Femur (tissue), 1 donor: ENCODE measurements at places on chromosomes 3 and 15.

GRCh38 chr3:45166321-45166879 lies 20.2 kb upstream of the CDCP1 start:
- no peak for DNase-seq

GRCh38 chr15:54618120-54618519 lies 578.6 kb downstream of the RSL24D1 start:
- DNase-seq, result no peak

GRCh38 chr3:15610082-15610759 lies 8.7 kb downstream of the BTD start:
- no peak for DNase-seq

GRCh38 chr3:66018057-66019033 lies 20.4 kb downstream of the MAGI1 start:
- DNase-seq, result no peak

DNA sequence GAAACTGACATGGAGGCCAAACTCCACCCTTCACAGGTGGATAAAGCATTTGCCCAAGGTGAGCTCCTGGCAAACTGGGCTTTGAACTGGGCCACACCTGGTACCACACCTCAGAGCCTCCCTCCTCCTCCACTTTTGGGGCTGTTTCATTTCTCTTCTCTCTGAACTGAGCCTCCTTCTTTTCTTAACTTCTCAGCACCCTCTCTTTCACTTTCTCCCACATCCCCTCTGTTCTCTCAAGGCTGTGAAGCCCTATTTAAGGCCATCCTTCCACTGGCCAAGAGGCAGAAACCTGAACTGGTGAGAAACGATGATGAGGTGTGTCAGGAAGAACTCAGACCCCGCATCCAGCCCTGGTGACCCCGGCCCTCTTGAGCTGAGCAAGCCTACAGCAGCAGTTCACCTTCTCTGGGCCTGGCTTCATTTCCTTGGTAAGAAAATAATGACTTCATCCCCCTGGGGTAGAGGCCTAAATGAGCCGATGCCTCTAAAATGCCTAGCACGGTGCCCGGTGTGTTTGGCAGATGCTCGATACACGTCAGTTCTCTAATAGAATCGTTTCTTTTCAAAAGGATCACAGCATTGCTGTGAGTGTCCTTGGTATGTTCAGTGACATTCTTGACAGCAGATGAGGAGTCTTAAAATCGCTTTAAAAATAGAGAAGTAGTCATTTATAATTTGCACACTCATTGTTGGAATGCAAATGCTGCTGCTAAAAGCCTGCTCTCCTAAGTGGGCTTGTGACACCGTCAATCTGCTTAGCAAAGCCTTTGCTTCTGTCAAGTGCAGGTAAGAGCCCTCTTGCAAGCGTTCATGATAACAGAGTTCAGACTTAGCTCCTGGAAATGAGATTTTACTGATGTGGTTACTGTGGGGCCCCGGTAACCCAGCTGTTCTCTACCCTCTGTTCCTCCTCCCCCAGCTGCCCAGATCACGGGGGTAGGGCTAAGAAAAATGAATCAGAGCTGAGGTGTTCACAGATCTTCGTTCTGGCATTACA lies 97.7 kb upstream of the ATP2B2 start:
- no peak for DNase-seq

GRCh38 chr3:38651153-38651789 lies 1.8 kb upstream of the SCN5A start:
- DNase-seq, result peak; percentile 65

DNA sequence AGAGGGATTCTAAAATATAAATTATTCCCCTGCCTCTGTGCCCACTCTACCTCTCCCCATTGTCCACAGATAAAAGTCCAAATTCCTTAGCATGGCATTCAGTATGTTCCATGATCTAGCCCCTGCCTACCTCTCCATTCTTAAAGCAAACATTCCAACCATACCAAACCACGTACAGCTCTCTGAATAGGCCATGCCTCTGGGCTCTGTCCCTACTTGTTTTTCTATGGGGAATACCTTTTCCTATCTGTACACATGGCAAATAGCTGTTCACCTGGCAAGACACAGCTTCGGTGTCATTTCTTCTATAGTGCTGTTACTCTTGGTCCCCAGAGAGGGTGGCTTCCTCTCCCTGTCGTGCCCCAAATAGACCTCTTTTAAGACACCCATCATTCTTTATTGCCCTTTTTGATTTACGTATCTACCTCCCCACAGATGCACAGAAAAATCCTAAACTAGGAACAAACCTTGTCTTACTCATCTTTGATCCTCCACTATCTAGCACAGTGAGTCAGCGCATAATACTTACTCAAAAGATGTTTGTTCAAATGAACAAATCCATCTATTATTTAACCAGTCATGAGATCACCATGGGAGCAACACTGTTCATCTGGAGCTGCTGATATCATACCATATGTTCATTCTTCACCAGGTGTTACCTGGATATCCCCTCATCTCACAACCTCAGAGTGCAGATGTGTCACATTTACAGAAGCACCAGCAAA lies 329.8 kb downstream of the THSD4 start:
- no peak for DNase-seq

DNA sequence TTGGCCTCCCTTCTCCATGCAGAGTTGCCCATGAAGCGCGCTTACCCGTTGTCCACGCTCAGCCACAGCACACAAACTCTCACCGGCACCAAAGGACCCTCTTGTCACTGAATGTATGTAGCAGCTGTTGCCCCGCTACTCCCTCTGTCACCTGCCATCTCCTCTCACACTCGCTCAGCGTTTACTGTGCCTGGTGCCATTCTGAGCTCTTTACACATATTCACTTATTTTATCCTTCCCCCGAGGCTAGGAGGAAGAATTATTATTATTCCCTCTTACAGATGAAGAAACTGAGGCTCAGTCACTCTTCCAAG lies 41.7 kb upstream of the PRR23E start:
- no peak for DNase-seq

DNA sequence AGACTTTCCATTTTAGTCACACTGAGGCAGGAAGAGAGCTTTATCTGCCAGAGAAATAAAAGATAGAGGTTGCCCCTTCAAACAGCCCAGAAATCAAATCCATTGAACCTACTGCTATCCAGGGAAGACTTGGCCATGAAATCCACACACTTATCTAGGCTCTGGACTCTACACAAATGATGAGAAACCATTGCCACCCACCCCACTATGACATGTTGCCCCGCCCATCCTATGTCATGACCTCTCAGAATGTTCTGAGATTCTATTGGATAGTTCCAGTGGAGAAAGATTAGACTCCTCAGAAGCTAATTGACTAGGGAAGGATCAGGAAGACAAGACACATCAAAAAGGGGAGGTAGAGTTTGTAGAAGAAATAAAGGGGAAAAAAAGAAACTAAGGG lies at the start of gene TMCO5A:
TMCO5A (plus strand) TSS at position 301 of the 400 bp plus-strand sequence. CDS start 1,684 bp downstream, outside the sequence.
- DNase-seq, result no peak

GRCh38 chr3:185715091-185715490 lies 109.8 kb downstream of the IGF2BP2 start:
- no peak for DNase-seq

DNA sequence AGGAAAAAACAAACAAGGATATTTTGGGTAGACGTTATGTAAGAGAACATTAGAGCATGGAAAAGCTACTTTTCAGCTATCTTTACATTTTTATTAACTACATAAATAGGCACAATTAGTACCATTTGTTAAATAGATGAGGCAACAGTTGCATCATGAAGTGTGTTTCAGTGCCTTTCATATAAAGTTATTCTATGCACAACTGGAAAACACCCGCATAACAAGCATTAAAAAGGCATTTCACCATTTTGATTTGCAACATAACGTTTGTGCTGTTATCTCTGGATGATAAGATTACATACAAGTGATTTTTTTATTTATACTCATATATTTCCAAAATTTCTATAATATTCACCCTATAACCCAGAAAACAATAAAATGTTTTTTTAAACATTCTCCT lies 69.5 kb downstream of the CBLB start:
- DNase-seq, result no peak

DNA sequence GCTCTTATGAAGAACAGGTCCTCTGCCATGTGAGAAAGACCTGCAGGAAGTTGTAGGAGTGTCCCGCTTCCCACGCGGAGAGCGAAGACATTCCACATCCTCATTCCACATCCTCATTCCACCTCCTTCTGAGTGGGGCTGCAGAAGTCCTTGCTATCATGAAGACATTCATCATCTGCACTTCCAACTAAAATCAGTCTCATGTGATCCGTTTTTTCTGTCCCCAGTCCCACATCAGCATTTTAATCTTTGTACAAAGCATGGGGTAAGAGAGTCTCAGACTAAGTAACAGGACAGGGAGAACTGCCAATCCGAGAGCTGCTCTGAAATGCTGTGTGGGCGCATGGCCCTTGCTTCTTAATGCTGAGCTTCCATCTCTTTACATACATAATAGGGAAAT lies 227.2 kb downstream of the RSRC1 start:
- DNase-seq, result no peak

DNA sequence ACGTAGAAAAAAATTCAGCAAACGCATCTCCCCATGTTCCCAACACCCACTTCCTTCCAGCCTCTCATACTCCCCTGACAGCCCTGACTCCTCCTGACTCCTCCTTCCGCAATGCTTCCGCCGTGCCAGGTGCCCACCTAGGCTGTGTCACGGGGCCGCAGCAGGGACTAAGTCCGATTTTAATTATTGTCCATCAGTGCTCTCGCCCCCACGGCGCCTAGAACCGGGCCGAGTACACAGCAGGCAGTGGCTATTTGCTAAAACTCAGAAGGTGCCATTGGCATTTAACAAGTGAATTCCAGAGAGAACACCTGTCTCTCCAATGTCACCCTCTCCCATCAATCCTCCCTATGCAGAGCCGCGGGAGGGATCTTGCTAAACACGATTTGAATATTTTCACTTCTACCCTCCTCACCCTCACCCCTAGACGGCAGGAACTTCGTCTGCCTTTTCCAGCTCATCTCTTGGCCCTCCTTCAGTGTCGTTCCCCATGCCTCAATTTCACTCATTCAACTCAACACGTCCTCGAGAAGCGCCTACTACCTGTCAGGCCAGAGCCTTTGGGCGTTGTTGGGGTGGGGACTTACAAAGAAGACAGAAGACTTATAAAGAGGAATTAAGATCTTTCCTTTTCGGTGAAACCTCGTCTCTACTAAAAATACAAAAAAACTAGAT lies 11.5 kb upstream of the SHF start:
- DNase-seq, result no peak

- no peak for DNase-seq
Measured at GRCh38 chr3:99909714-99910495, 92.2 kb downstream of the CMSS1 start.

GRCh38 chr3:101381809-101382208 lies 61.4 kb upstream of the IMPG2 start:
- DNase-seq, result no peak

- no peak for DNase-seq
Measured at GRCh38 chr3:23785097-23785645, 20.6 kb upstream of the UBE2E1 start.

GRCh38 chr3:136184703-136185102 lies 11.4 kb downstream of the MSL2 start:
- DNase-seq, result no peak
